ENCODE measurements at places on chromosomes 1 and 21. TPM values are rescaled to one million over a fixed set of nuclear protein-coding genes. Genes with fewer than 3 reads are reported as not detected.

Gene FGGY
- 10.0 TPM for total RNA-seq

Gene ZNF695
- not detected for total RNA-seq

Gene S100A3
- total RNA-seq, result 1.2 TPM

Gene SPRR1A
- total RNA-seq, result not detected

Gene TTC39A
- 16.2 TPM for total RNA-seq

GRCh38 chr1:75768016-75768415 lies 18.0 kb upstream of the RABGGTB start:
- no peak for DNase-seq

DNA sequence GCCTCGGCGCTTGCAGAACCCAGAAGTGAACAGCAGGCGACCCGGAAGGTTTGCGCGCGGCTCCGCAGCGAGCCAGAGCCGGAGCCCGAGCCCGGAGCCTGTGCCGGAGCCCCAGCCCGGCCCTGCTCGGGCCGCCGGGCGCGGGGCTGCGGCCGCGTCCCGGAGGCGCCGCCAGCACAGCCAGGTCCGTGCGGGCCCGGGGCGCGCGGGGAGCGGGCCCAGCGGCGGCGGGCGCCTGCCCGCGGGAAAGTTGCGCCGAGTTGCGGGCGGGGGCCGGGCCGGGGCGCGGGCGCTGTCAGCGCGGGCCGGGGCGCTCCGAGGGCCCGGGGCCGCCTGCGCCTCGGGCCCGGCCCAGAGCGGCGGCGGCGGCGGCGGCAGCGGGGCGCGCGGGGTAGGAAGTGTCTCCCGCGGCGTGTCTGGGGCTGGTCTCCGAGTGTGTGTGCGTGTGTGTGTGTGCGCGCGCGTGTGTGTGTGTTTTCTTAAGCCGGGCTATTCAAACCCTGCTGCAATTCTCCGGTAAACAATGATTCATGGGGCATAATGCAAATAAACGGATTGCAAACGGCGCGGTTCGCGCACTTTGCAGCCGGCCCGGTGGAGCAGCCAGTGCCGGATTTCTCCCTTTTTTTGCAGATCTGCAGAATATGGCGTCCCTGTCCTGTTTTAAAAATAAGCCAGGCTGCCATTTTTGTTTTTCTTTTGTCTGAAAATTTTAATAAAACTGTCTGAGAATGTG lies at the start of gene ZNF362:
Gene ZNF362 (plus strand): TSS at position 22 of the 736 bp plus-strand sequence. CDS start 14,083 bp downstream, outside the sequence.
- peak; percentile 92 for DNase-seq

DNA sequence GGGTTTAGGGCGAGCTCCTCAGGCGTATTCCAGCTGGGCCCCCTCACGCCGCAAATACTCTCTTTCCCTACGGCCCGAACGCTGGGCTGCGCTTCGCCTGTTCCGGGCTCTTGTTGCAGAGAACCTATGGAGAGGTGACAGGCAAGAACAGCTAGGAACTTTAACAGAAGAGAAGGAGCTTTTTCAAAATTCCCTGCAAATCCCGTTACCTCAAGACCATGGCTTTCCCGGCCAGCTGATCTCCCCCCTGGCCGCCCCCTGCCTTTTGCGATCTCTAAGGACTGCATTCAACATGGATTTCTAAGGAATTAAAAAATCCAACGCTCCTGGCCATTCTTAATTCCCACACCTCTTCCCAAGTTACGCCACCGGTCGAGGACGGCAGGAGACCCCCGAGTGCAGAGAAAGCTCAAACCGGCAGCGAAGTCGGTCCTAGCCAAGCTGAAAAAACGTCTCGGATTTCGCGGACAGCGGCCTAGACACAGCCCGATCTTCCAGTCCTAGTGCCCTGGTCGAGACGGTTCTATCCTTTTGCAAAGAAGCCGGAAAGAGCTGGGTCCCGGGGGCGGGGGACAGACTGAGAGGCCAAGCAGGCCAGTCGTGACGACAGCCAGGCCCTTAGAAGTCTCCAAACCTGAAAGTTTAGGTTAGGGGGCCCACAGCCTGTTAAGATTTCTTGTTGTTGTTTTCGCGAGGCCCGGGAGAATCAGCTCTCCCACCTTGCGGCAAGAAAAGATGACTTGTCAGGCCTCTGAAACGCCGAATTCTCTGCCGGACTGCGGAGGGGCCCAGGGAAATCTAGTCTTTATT lies 1.1 kb upstream of the TBX15 start:
- peak; percentile 91 for DNase-seq

DNA sequence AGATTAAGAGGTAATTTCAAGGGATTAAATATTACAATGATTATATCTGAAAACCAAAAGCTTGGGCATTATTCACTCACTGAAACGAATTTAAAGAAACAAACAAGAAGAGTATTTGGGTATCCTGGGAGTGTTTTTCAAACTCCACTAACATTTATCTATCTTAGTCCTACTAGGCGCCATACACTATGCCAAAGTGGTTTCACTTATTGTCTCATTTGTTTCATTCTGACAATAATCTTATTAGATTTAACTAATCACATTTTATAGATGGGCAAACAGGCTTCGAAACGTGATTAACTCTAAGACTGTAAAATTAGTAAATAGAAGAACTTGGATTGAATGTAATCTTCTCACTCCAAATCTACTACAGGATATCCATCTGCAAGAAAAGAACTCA lies 25.4 kb downstream of the ASH1L start:
- no peak for DNase-seq

- no peak for DNase-seq
Observed at GRCh38 chr1:14853518-14853917, 255.0 kb downstream of the KAZN start.

DNA sequence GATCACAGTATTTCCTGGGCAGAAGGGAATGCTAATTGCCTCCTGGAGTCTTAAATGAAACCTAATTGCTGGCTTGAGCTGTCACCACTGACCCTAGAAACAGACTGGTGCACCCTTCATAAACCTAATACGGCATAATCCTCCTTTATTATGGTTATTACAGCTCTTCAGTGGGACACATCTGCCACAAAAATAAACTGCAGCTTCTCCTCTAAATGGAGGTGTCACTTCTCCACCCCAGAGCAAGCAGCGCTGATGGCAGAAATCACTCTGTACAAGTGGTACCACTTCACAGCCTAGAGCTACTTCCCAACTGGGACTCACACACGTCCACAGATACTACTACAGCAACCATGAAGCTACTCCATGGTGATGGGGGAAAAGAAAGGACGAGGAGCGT lies 11.1 kb downstream of the PTPN14 start:
- no peak for DNase-seq

- no peak for DNase-seq
Observed at GRCh38 chr1:9822490-9822889, 1.3 kb downstream of the CLSTN1 start.

All from lower leg skin (tissue), 4 donors.